AG09309 (cell line): ENCODE measurements at places on chromosomes 1 and 21.

DNA sequence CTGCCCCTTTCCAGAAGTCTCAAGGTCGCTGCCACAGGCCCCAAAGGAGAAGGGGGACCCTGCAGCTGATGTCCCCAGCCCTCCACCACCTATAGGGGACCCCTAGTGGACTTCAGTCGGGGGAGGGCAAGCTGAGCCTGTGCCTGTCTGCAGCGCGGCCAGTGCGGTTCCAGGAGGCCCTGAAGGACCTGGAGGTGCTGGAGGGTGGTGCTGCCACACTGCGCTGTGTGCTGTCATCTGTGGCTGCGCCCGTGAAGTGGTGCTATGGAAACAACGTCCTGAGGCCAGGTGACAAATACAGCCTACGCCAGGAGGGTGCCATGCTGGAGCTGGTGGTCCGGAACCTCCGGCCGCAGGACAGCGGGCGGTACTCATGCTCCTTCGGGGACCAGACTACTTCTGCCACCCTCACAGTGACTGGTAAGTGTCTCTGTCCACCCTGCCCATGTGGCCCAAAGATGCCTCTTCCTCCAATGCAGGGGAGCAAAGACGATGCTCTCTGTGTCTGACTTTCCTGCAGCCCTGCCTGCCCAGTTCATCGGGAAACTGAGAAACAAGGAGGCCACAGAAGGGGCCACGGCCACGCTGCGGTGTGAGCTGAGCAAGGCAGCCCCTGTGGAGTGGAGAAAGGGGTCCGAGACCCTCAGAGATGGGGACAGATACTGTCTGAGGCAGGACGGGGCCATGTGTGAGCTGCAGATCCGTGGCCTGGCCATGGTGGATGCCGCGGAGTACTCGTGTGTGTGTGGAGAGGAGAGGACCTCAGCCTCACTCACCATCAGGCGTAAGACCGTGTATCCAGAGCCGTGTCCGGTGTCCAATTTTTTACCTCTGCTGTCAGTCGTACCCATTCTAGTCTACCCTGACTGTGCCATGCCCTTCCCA, 79.9 kb downstream of the OBSCN start:
- DNase-seq = no peak

DNA sequence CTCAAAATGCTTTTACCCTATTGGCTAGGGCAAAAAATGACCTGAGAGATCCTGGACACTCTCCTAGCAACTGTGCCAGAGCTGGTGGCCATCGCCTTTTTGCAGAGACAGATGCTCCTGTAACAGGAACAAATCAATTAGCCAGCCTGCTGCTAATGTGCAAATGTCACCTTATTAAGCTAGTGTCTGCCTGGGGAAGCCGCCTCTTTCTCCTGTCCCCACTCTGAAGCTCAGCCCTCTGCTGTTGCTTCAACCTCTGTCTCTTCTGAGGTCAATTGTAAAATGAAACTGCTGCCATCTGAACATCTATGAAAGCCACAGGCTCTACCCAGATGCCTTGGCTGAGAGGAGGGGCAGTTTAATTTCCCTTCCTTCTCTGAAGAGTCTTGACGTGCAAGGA, 85.5 kb upstream of the CACNA1E start:
- DNase-seq = no peak

DNA sequence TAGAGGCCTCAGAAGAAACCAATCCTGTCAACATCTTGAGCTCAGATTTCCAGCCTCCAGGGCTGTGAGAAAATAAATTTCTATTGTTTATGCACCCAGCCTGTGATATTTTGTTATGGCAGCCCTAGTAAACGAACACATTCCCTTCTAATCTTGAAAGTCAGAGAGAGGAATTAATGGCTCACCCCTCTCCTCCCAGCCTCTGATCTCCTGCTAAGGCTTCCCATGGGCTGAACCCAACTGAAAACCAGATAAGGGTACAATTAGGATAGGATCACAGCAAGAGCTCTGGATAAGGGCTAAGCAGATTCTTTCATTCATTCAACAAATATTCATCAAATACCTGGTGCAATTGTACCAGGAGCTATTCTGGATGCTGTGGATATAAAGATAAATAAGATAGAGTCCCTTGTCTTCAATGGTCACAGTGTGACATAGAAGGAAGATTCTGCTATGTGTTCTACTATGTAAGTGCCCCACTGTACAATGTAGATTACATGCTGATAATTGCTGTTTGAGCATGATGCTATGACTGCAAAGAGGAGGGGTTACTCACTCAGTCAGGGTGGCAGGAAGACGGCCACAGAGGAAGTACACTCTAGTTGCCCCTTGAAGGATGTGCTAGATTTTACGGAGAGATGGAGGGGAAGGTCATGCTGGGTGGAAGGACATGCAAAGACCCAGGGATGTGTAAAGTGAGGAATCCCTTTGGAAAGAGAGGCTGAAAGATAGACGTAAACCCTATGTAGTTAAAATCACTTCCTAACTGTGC, 203.3 kb upstream of the JUN start:
- no peak for DNase-seq

GRCh38 chr1:32208891-32209328, at the start of gene DCDC2B:
Gene DCDC2B, plus strand, starts transcription at chr1:32209089. Its CDS starts 5 bp downstream, at chr1:32209094.
- DNase-seq = no peak

- no peak for DNase-seq
Observed at GRCh38 chr1:235015291-235015985, 113.2 kb downstream of the TOMM20 start.

GRCh38 chr1:15441247-15441646, 3.0 kb downstream of the CTRC start:
- no peak for DNase-seq

GRCh38 chr1:145997718-145998023, 1.3 kb upstream of the TXNIP start:
- DNase-seq = no peak

- no peak for DNase-seq
Observed at GRCh38 chr21:14273736-14274538, 58.0 kb downstream of the RBM11 start.

- DNase-seq = no peak
Observed at GRCh38 chr1:17355898-17356297, 16.1 kb upstream of the PADI6 start.

DNA sequence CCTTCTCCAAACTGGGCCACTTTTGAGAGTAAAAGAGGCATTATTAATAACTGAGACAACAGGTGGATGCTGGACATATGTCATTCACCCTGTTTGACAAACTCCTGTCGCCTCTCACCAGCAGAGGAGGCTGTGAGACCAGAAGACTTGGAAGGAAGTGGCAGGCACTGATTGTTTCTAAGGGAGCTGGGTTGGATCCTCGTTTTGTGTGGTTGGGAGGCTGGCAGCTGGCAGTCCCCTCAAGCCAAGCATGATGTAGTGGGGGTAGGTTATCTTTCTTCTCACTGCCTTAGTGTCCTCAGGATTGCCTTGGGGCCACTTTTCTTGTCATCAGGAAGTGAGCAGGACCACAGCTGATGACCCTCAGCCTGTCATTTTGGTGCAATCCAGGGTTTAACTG, 86.5 kb upstream of the KCNJ15 start:
- no peak for DNase-seq

GRCh38 chr1:10209590-10209904, 823 bp upstream of the KIF1B start:
- DNase-seq = no peak

DNA sequence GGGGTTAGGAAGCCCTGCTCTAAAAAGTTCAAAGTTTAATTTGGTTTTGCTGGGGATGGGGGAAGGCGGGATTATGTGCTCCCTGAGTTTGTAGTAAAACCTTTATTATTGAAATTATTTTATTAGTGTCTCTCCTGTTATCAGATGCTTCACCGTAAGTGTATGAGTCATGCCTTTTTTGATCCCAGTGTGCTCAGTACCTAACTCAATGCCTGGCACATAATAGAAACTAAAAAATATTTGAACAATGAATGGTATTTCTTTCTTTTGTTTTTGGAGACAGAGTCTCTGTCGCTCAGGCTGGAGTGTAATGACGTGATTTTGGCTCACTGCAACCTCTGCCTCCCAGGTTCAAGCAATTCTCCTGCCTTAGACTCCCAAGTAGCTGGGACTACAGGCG, 6.4 kb downstream of the SNRPE start:
- no peak for DNase-seq

DNA sequence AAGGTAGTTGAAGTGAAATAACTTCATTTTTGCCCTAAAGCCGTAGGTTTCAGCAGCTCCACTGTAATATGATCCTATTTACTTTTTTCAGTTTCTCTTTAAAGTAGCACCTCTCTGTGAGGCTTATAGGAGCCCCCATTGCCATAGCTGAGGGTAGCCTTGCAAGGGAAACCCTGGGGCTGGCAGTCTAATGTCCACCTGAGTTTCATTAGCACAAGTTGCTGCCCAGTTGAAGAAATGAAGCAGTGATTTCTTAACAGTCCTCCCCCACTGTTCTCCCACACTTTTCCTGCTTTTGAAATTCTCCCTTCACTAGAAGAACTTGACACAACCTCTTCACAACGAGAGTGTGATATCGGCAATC, 1.5 kb downstream of the HMCN1 start:
- DNase-seq = no peak

GRCh38 chr1:74266001-74266400, 30.8 kb downstream of the TNNI3K start:
- DNase-seq = no peak

GRCh38 chr1:10906866-10907519, 105.5 kb upstream of the TARDBP start:
- no peak for DNase-seq

DNA sequence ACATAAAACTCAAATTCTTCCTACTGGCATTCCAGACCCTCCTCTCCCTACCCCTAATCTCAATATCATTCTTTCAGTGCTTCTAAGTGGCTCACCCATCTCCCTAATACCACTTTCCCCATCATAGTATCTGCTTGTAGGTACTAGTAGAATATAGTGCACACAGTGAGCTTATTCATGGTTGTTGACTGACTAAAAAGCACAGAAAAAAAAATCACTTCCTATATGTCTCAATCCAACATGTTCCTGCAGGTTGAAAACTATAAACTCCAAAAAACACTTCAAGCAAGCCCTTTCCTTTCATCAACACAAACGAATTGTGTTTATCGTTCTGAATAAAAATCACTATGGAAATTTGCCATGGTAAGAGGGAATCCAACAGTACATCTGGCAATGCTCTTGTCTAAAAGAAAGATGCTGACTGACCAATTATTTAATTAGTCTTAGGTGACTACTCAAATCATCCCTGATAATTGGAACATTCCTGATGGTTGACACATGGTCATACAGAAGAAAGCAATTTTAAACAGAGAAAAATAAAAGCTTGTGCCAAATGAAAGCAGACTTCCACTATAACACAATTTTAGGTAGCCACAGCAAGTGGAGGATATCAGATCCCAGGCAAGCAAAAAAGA, 87.1 kb downstream of the NDUFS5 start:
- DNase-seq = no peak

DNA sequence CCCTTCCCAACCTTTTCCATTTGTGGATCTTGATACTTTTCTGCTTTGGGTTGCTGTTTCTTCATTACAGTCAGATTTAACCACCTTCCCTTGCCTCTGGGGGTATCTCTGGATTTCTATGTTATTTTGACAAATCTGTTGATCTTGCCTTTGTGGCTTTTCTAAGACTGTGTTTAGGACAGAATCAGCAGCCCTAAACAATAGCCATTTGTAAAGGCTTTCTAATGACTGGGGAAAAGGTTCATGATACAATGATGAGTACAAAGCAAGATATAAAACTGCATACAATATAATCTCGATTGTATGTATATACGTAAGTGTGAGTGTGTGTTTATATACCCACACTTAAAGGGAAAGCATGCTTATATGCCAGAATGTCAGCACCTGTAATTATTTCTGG, 27.8 kb downstream of the FAM20B start:
- DNase-seq = no peak

GRCh38 chr1:233707880-233708815, 94.2 kb downstream of the KCNK1 start:
- no peak for DNase-seq

DNA sequence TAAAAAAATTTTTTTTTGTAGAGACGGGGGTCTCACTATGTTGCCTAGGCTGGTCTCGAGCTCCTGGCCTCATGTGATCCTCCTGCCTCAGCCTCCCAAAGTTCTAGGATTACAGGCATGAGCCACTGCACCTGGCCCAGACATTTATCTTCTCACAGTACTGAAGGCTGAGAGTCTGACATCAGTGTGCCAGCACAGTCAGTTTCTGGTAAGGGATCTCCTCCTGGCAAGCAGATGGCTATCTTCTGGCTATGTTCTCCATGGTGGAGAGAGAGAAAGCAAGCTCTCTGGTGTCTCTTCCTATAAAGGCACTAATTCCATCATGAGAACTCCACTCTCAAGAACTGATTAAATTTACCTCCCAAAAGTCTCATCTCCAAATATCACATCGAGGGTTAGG, 57.8 kb upstream of the C1orf185 start:
- no peak for DNase-seq

- DNase-seq = peak; percentile 4
Observed at GRCh38 chr1:110783292-110783918, 89.5 kb upstream of the CD53 start.

DNA sequence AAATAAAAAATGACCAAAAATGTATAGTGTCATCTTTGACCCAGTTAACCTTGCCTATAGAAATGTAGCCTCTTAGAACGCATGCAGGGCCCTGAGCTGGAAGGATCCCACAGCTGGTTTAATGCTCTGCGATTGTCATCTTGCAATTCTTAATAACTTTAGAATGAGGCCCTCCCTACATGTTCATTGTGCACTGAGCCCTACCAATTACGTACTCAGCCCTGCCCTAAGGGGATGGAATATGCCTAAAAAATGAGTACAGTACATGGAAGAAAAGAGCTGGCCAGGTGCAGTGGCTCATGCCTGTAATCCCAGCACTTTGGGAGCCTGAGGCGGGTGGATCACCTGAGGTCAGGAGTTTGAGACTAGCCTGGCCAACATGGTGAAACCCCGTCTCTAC, 57.8 kb upstream of the BCAR3 start:
- no peak for DNase-seq

DNA sequence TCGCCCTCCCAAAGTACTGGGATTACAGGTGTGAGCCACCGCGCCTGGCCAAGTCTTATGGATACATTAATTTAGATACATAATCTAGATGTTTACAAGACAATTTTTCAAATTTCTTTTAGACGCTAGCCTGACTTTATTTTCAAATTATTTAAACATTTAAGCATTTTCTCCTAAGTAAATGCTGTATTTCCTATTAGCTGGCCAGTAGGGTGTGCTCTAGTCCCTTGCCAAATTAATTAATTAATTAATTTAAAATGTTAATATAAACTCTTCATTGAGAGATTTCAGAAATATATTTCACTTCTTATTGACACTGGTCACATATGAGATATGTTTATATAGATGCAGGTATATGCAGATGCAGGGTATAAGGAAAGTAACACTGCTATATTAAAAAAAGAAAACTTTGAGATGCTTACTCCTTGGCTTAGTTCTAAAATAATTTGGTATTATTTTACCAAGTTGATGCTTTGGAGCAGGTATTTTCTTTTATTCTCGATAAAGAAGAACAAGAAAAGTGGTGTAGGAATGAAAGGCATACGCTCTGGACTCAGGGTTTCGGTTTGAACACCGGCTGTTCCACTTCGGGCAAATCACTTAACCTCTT, 5.2 kb upstream of the ERRFI1 start:
- DNase-seq = no peak
